Fibroblast of skin of back (primary cell): ENCODE measurements at places on chromosomes 3 and 15.
A peak's percentile ranks its signal among the peaks of the same experiment; 100 is the strongest.

GRCh38 chr3:54131890-54132289, 9.5 kb downstream of the CACNA2D3 start:
- no peak for DNase-seq

DNA sequence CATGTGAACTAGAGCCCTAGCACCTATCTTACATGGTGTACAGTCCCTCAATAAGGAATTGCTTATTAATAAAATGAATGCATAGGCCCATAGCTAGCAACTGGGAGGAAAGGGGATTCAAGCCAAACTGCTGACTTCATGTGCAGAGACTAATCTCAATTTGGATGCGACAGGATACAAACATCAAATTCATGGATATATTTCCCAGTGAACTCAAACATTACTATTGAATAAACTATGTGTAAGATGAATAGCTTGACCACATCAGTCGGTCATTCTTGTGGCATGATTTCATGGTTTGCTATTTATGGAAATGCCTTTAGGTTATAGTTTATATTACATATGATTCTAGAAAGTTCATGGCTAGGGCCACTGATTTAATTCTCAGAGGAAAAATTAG, 268.6 kb upstream of the SLITRK3 start:
- DNase-seq: peak; percentile 73

- DNase-seq: peak; percentile 90
Observed at GRCh38 chr15:32669896-32670611, 28.5 kb downstream of the SCG5 start.

GRCh38 chr3:157387708-157388435, 48.8 kb upstream of the PTX3 start:
- no peak for DNase-seq

- DNase-seq: peak; percentile 100
Observed at GRCh38 chr15:62606376-62607113, 436.0 kb upstream of the TPM1 start.

- no peak for DNase-seq
Observed at GRCh38 chr3:103825586-103825985, 1390.8 kb downstream of the ZPLD1 start.
